ENCODE measurements at places on chromosomes 3 and 15. TPM values are rescaled to one million over a fixed set of nuclear protein-coding genes. Genes with fewer than 3 reads are reported as not detected.

RARRES1 gene
- 24.5 TPM for total RNA-seq

ATP2C1 gene
- total RNA-seq, result 52.3 TPM

NUTM1 gene
- not detected for total RNA-seq

C15orf61 gene
- total RNA-seq, result 4.8 TPM

CHL1 gene
- total RNA-seq, result 46.5 TPM

SFMBT1 gene
- 15.4 TPM for total RNA-seq

ATG3 gene
- 60.3 TPM for total RNA-seq

WDR93 gene
- total RNA-seq, result not detected

GNAT1 gene
- not detected for total RNA-seq

PARP6 gene
- 46.5 TPM for total RNA-seq

VGLL3 gene
- total RNA-seq, result 23.7 TPM

ISLR gene
- 75.6 TPM for total RNA-seq

SHF gene
- 13.2 TPM for total RNA-seq

PIGZ gene
- 18.2 TPM for total RNA-seq

DNA sequence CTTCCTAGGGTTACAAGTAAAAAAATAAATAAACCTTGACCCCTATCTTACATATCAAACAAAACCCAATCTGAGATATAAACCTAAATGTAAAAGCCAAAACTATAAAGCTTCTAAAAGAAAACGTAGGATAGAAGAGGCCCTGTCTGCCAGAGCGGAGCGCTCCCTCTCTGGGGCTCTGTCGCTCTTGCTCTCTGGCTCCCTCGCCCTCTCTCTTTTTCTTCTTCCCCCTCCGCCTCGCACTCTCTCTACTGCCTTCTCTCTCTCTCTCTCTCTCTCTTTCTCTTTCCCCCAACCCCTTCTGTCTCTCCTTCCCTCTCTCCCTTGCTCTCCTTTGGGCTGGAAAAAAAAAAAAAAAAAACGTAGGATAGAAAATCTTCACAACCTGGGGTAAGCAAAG lies 21.6 kb downstream of the RYK start:
- no peak for DNase-seq

GRCh38 chr3:46372492-46373359 lies 2.0 kb downstream of the CCR5 start:
- no peak for DNase-seq

GRCh38 chr3:72336114-72336651 lies 512.1 kb downstream of the SHQ1 start:
- DNase-seq, result no peak

DNA sequence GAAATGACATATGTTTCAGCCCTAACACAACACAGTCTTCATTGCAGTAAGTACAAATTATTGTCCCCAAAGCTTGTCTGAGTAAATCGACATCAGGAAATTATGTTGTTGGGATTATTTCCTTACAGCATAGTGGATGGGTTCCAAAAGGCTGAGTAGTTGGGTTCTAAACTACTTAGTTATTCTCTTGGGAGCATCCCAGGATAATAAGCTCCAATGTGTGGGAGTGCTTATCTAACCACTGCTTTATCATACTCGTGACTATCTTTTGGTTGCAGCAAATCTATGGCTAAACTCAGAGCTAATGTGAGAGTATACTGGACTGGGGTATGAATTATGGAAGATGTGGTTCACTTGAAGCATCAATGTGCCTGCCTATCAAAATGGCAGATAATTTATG lies 128.5 kb downstream of the RBMS3 start:
- no peak for DNase-seq

GRCh38 chr3:64815195-64815631 lies 127.4 kb upstream of the ADAMTS9 start:
- no peak for DNase-seq

DNA sequence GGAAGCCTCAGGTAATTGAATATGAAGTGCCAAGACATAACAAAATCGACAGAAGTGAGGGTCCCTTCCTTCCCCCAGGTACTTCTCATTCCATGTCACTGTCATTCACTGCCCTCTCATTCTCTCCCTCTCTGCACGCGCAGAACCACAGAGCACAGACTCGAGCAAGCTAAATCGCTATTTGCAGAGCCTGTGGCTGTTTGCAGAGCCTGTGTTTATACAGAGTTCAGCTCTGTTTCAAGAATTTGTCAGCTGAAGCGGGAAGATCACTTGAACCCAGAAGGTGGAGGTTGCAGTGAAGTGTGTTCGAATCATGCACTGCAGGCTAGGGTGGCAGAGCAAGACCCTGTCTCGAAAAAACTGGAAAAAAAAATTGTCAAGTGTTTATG lies 2.5 kb downstream of the VILL start:
- no peak for DNase-seq

DNA sequence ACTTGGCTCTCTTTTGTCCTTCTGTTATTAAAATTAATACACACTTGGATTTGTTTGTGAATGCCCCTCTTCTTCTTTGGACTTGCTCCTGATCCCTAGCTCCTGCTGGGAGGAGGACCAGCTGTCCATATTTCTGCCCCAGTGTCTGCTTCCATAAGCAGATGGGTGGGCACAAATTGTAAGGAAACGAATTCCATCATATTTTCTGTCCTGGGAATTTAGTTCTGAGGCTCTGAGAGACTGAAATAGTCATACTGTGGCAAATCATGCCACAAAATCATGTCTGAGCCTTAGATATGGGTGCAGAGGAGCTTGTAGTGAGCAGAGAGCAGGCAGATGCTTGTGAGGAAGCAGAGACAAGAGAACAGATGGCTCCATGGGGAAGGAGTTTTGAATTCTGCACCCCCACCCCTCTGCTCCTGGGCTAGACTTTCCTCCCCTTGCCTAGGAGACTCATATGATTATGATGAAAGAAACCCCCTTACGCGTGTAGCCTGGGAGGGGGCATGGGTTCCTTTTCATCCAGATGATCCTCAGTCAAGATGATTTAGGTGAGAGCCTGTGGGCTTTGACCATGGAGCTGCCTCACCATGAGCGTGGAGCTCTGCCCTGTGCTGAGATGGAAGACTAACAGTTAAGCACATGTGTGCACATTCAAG lies 50.6 kb downstream of the SV2B start:
- peak; percentile 90 for DNase-seq

DNA sequence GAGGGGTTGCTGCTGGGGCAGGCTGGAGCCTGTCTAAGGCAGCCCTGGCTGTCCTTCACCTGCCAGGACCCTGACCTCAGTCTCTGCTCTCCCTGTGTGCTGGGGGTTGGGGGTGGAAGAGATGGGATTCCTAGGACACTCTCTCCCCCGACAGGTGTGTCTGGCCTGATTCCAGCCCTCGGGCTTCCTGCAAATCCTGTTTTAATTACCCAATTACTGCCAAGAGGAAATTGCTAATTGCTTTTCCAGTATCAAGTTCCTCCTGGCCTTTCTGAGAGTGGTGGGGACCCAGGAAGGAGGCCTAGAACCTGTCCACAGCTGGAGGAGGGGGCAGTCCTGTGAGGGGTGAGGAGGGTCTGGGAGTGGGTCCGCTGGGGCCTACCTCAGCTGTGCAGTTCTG lies 15.8 kb downstream of the PLXNA1 start:
- DNase-seq, result no peak

DNA sequence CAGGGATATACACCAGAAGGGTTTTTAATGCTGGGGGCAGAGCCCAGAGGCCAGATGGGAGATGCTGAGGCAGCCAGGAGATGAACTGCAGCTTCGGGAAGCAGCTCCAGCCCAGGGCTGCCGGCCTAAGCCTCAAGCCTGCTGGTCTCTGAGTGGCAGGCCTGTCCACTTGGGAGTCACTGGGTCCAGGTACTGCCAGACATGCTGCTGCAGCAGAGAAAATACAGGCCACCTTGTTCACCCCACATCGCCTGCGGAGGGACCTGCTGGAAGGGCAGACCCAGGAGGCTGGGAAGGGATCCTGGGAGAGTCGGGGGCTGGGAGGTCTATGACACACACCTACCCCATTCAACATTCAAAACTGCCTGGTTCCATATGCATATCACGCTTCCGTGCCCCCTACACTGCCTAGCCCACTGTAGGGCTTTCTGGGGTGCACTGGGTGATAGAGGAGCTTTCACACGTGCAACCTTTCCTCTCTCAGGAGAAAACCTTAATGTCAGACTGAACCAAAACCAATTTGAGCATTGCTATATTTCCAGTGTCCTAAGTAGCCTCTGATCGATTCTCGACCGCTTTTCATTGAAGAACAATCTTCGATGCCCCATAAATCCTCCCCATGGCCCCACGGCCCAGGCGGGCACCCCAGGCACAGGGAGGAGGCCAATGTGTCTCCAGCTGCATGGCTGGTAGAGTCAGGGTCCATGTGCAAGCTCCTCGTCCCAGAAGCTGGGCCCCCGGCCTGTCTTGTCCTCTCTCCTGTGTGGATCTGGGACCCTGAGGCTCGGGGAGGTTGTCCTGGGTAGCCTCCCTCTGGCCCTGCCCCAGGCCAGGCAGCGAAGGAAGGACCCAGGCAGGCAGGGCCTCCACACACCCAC lies 147.4 kb downstream of the ATP10A start:
- DNase-seq, result no peak

- no peak for DNase-seq
Measured at GRCh38 chr3:180036671-180037455, at the start of gene PEX5L. TSS of gene PEX5L (minus strand) at chr3:180036937. CDS start at chr3:180036599, 338 bp downstream.

DNA sequence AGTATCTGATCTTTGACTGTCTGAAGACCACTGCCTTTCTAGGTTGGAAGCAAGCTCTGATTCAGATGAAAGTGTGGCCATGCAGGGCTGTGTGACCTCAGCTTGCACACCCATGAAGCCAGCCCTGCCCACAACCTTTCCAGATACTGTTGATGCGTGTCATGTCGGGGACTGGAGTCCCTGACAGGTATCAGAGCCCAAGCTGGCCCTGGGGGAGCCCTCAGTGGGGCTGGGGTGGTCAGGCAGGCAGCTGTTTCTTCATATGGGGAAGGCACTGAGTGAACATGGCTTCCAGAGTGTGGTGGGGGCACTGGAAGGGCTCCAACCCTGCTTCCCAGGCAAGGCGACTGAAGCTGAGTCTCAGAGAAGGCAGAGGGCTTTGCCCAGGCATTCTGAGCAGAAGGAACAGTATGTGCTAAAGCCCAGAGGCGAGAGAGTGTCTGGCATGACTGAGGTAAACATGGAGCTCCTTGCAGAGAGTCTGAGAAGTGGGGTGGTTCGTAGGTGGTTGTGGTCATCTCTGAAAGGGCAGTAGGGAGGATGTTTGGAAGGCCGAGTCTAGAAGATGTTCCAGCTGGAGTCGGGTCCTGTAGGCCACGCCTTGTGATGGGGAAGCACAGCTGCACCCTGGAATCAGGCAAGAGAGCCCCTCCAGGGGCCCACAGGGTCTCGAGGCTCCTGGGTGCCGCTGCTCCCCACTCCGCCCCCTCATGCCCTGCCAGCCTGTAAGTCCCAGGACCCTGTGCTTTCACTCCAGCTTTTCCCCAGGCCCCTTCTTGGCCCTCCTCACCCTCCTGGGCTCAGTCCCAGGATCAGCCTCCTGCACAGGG lies 122.2 kb downstream of the EEFSEC start:
- DNase-seq, result no peak

DNA sequence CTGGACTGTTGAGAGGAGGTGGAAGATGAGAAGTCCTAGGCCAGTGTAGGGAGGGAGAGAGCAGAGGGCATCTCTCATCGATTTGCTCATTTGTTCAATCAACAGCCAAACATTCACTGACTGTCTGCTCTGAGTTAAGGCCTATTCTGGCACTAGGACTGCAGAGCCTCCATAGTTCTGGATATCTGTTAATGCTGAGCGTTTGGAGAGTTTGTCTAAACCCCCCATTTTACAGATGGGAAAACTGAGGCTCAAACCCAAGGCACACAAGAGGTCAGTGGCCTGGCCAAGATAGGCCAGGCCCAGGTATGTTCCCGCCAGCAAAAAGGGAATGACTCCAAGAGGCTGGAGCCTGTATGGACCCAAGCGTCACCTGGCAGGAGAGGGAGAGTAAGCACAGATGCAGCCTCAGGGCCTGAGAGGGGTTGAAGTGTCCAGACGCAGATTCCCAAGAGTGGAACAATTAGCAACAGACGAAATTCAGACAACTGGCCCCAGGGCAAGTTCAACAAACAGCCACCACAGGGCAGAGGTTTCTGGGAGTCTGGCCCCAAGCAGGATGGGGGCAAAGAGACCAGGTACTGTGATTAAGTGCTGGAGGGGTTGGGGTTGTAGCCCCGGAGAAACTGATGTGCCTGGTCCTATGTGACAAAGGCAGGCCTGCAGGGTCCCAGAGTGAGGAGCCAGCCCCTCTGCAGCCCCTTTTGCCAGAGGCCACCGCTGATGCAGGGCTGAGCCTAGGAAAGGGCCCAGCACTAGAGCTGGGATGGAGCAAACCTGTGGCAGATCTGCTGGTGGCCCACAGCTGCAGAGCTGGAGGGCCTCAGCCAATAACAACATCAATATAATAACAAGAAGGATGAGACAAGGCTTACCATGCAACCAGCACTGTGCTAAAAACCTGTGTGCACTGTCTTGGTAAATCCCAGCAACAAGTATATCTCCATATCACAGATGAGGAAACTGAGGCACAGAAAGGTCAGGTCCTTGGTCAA lies 245.1 kb upstream of the TLE3 start:
- DNase-seq, result no peak

DNA sequence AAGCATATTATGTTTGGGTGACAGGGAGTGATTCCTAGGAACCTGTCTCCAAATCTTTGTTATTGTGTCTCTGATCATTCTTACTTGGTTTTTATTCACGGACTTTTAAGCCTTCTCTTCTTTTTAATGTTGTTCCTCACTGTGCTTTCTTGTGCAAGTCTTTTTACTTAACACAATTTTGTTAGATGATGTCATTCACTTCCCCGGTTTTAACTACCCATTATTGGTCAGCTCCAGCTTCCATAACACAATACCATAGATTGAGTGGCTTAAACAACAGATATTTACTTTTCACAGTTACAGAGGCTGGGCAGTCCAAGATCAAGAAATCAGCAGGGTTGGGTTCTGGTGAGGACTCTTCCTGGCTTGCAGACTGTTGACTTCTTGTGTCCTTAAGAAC lies 436.3 kb upstream of the CBLB start:
- no peak for DNase-seq

- DNase-seq, result no peak
Measured at GRCh38 chr15:83092309-83092976, 15.0 kb upstream of the TM6SF1 start.

DNA sequence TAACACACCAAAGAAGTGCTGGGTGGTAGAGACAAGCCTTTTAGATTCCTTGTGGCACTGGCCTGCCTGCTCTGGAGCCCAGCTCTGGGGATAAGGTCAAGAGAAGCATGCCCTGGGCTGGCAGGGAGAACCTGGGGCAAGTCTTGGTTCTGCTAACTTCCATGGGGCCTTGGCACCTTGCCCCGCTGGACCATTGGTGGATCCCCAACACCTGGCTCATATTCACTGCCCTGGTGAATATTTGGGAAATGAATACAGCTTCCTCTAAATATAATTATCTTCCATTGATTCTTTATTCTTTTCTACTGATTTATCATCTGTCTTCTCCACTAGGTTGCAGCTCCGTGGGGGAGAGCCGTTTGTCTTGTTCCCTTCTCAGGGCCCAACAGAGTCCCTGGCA lies 89.5 kb downstream of the RAB11A start:
- DNase-seq, result no peak

GRCh38 chr3:170511371-170511770 lies 74.5 kb downstream of the SLC7A14 start:
- DNase-seq, result no peak

Data from esophagus muscularis mucosa (tissue), 4 donors.